CD4-positive, alpha-beta T cell (primary cell): ENCODE measurements at places on chromosomes 12 and 14.

DNA sequence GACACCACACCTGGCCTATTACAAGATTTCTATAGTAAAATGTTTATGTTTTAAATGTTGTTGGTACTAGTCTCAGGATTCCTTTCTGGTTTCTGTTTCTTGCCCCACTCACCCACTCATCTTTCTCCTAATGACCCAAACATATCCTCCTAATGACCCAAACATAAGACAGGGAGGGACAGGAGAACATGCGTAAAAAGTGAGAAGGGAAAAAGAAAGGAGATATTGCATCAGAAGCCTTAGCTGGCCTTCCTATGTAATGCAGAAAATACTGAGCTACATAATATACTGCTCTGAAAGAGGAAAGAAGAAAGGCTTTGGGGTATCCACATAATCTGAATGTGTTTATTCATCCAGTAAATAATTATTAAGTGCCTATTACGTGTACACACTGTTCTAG lies 104.6 kb upstream of the GPHB5 start:
- no peak for DNase-seq

- DNase-seq = peak; percentile 36
Measured at GRCh38 chr12:2691006-2691344, 103.8 kb upstream of the FKBP4 start.

DNA sequence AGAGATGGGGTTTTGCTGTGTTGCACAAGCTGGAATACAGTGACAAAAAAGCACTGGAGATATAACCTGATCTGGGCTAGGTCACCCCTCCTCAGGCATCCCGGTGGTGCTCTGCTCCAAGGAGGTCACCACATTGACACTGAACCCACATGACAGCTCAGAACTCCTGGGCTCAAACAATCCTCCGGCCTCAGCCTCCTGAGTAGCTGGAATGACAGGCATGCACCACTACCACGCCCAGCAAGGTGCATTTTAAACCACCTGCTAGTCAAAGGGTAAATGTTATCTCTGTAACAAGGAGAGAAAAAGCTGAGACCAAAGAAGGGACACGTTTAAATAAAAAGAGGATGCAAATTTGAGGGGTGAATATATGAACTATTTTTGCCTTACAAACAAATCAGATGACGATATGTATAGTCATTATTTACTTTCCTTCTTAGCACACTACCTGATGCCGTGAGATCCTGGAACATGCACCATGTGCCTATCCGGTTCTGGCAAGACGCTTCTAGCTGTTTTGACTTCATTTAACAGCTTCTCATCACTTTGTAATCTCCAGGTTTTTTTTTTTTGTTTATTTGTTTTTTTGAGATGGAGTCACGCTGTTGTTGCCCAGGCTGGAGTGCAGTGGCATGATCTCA lies 135.1 kb downstream of the PPM1H start:
- DNase-seq = no peak

- DNase-seq = peak; percentile 58
Measured at GRCh38 chr12:57089271-57090245, 644 bp downstream of the NAB2 start.

- DNase-seq = no peak
Measured at GRCh38 chr12:50314636-50315312, 31.5 kb upstream of the LIMA1 start.

DNA sequence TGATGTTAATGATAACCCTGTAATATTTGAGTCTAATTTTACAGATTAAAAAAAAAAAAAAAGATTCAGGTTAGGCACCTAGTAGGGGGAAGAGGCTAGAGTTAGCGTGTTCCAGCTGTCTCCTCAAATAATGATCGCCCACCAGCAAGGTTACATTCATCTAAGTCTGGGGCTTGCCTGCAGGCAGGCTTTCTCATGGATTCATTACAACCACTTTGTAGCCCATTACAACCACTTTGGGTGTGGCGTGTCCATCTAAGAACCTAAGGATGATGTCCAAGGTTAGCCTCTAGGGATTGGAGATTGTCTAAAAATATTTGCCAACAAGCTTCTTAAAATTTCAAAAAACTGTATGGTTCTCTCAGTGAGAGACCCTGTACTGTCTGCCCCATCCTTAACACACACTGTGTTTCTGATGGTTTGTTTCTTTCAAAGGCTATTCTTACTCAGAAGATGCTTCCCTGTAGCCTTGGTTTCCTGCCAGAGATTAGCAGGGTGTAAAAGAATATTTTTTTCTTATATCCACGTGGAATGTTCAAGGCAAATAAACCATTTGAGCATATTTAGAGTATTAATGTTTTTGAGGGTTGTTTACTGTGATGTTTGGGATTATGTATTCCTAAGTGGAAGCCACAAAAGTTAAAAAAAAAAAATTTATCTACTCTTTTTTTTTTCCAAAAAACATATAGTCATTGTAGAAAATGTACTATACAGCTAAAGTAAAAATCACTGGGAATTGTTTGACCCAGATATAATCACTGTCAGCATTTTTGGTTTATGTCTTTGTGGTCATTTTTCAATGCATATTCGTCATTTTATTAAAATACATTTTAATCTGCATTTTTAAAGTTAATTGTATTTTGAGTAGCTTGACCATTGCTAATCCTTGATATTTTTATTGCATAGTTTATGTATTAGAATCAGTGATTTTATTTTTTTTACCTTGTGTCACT lies 1.7 kb downstream of the DYNC1H1 start:
- DNase-seq = no peak

GRCh38 chr12:25058012-25058411 lies 109.1 kb upstream of the BCAT1 start:
- no peak for DNase-seq

DNA sequence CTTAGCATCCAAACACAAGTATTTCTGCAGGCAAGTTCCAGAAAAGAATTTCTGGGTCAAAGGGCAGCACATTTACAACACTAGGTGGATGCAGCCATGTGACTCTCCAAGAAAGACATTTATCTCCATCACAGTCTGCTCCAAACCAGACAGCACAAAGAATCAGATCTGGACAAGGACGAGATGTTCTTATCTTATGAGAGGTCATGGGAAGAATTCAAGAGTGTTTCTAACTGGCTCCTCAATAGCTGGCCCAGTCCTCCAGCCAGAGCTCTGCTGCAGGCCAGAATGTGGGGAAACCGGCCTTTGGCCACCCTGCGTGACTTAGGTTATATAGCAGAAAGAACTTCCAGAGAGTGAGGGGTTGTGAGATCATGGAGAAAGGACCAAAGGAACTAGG lies 17.4 kb downstream of the TMEM119 start:
- DNase-seq = no peak

DNA sequence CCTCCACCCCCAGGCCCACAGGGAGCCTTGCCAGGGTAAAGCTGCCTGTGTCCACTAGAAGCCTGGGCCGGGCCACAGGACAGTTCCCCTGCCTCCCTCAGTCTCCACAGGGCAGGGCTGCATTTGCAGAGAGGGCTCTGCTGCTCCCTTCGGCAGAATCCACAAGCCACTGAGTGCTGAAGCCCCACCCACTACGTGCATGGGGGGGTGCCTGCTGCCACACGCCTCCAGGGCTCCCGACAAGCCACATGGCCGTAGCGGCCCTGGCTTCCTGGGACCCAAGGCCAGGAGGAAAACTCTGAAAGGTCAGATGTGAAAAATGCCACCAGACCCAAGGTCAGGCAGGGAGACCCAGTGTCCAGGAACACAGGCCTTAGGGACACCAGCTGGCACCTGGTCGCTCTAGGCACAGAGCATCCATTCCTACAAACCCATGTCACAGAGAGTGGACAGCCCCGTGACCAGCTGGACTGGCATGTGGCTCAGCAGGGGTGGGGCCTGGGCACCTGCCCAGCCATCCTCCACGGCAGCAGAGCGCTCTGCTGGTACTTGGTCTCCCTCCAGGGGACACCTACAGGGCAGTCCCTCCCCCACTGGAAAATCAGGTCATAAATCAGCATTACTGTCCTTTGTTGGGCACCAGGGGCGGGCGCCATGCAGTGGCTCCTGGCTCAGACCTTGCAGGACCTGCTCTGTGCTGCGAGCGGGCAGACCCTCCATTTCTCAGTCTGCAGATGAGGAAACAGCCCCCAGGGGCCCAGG lies 42.9 kb downstream of the CCDC85C start:
- no peak for DNase-seq

GRCh38 chr14:47223656-47224055 lies 451.7 kb downstream of the MDGA2 start:
- DNase-seq = no peak

- DNase-seq = no peak
Measured at GRCh38 chr14:54366736-54367735, 29.8 kb upstream of the CDKN3 start.

DNA sequence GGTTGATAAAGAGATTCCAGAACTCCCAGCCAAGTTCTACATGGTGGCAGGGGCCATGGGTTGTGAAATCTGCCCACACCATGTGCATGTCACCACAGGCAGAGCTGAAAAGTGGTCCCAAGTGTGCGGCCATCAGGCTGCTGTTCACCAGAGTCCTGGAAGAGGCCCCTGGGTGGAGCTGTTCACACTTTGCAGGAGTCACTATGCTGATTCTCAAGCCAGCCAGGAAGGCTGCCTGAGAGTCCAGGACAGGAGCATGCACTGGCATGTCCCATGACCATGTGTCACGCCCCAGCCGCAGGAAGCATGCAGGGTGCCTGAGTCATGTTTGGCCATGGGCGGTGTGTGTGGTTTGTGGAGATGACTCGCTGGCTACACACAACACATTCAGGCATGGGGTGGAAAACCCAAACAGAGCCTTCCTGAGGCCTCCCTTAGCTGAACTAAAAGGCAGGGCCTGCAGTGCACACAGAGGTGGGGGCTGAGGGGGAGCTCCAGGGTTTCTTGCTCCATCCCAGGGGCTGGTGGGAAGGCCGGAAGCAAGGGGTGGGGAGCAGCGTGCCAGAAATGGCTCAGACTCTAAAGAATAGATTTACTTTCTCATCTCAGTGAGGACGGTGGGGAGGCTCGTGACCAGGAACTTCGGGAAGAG lies 19.4 kb downstream of the ABCB9 start:
- DNase-seq = no peak

GRCh38 chr12:23888396-23889068 lies 60.9 kb downstream of the SOX5 start:
- DNase-seq = no peak

DNA sequence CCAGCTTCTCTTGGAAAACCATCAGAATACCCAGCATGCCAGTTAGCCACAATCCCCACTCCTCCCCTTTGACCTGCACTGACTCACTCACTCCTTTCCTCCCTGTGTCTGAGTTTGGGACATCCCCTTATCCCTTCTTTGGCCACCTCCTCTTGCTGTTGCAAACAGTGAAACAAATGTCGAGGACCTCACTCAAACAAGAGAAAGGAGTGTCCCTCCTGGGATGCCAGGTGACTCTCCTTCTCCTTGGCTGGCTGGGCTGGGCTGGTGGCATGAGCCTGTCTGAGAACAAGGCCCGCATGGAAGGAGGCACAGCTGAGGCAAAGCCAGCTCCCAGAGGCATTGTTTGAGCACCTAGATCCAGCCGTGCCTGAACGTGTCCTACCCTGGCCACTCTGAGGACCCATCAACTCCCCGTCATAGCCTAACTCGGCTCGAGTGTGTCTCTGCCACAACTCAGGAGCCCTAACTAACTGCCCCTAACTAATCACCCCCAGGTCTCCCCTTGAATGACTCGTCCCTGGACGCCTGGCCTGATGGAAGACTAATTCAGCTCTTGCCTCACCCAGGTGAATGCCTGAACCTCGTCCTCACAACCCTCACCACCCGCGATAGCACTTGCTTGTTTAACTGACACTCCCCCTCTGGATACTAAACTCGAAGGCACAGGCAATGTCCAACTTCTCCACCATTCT lies 43.0 kb downstream of the NCOR2 start:
- DNase-seq = no peak

GRCh38 chr14:43853541-43853940 lies 653.5 kb downstream of the FSCB start:
- no peak for DNase-seq

GRCh38 chr12:74488134-74488533 lies 49.5 kb upstream of the ATXN7L3B start:
- DNase-seq = no peak

GRCh38 chr12:120500581-120500980 lies 4.7 kb downstream of the DYNLL1 start:
- DNase-seq = no peak

GRCh38 chr12:130728158-130729058 lies 12.3 kb upstream of the RIMBP2 start:
- no peak for DNase-seq

DNA sequence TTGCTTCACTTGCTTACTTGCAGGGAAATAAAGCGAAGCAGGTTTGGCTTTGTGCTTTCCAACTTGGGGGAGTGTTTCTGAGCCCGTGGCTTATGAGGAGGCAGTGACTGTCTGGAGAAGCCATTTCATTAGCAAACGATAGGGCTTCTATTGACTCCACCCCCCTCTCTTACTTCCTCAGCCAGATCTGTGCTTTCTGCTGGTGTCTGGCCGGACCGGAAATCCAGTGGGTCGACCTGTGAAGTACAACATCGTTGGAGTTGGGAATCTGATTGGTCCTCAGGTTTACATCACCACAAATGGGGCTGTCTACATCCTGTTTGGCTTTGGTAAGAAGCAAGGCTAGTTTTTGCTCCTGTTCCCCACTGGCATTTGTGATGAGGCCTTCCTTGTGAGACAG lies 22.3 kb downstream of the FAM234B start:
- no peak for DNase-seq

DNA sequence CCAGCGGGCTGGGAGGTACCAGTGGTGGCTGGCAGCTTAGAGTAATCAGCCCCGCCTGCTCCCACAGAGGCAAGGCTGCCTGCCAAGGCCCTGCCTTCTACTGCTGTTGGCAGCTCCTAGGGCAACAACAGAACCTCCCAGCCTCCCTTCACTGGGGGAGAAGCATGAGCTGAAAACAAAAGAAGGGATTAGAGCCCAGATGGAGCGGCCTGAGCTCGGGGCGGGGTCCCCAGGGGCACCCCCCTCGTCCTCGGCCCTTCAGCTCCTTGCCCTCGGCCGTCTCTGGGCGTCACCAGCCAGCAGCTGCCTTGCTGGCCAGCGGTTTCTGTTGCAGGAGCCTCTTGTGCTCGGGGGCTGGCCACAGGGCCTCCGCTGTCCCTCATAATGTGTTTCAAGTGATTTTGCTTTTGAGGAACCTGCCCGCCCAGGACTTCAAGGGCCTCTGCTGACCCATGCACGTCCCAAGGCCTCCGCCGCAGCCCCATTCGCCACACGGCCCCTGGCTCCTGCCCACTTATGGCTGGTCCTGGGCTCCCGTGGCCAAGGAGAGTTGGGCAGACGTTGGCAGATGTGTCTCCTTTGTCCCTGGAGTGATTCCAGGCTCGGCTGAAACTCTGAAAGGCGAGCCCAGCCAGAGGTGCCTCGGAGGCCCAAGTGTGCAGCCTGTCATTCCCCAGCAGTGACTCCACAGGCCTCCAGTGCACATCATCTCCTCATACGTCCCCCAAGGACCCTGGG lies 49.7 kb downstream of the PSMA6 start:
- no peak for DNase-seq
